ENCODE measurements at places on chromosomes 11 and 22. TPM values are rescaled to one million over a fixed set of nuclear protein-coding genes. Genes with fewer than 3 reads are reported as not detected.

Gene RCOR2
- total RNA-seq = 0.13 TPM

DNA sequence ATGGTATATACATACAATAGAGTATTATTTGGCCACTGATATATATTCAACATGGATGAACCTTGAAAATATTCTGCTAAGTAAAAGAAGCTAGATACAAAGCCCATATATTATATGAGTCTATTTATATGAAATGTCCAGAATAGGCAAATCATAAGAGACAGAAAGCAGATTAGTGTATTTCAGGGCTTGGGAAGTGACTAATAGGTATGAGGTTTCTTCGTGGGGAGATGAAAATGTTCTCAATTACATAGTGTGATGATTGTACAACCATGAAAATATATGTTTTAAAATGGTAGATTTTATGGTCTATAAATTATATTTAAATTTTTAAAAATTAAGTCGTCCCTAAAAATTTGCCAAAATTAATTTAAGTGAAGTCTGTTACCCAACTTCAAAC lies 92.2 kb downstream of the STK33 start:
- DNase-seq = no peak

Gene CHRM1
- not detected for total RNA-seq

Gene C22orf31
- total RNA-seq = not detected

Gene IFITM1
- total RNA-seq = 4.0 TPM

DNA sequence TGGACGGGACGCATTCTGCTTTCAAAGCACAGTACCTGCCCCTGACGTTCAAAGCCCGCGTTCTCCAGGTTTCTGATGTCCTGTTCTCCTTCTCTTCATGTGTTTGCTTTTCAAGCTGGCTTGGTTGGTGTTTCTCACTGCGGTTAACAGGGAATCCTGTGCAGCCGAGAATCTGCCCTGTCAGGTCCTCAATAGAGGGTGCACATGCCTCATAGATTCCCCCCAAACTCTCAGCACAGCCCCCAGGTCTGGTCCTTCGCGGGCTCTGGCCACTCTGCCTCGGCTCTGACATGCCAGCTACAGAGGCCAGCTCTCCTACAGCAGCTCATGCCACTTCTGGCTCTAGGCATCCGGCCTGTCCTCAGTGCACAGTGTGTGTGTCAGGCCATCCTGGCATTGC lies 1343.8 kb downstream of the TBC1D22A start:
- DNase-seq = no peak

DNA sequence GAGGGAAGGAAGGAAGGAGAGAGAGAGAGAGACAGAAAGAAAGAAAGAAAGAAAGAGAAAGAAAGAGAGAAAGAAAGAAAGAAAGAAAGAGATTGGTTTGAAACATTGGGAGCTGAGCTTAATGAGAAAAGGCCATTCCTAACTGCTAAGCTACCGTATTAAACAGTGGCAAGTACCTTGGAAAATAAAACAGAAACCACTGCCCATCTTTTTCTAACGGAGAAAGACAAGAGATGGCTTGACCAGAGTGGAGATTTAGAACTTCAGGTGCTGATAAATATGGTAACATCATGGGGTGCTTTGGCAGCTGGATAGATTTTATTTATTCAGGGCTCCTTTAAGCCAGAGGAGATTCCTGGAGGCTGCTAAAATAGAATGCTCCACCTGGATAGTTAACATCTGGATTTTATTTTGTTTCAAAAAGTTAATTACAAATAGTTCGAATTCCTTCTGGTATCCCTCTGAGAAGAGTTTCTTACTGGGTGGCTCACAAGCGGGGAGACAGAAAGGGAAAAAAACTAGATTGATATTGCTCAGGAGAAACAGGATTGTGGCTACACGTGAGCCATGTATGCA lies 12.9 kb downstream of the TIMP3 start:
- DNase-seq = no peak

Gene IL18
- total RNA-seq = 1.5 TPM

DNA sequence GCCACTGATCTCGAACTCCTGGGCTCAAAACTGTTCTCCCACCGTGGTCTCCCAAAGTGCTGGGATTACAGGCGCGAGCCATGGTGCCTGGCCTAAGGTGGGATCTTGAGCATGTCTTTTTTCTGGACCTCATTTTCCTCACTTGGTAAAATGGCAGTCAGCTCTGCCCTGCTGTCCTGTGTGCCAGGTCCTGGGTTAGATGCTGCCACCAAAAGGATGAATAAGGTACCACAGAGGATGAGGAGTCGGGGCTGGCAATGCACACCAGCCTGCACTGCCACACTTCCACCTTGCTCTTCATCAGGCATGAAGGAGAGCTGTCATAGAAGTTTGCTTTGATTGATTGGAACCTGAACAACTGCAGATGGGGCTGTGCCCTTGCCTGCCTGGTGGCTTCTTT lies 32.3 kb downstream of the ACO2 start:
- peak; percentile 16 for DNase-seq

Gene GAS2
- 0.37 TPM for total RNA-seq

Gene HEPACAM
- not detected for total RNA-seq

DNA sequence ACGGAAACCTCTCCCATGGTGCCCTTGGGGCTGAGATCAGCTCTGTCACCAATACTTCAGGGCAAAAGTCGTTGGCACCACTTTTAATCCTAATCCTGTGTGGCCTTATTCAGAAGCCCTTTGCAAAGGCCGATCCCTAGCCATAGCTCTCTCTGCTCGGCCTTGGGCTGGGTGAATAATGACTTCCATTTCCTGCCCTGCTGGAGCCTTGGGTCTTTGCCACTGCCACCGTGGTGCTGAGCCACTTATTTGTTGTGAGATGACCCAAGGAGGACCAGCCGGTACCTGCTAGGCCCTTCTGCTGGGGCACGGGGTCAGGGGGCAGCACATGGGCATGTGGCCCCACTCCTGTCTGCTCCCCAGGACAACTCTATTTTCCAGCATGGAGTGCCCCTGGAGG lies 188.2 kb downstream of the ST3GAL4 start:
- DNase-seq = no peak

- DNase-seq = peak; percentile 65
These were observed 36.6 kb downstream of the RPL27A start for GRCh38 chr11:8719211-8719649.

DNA sequence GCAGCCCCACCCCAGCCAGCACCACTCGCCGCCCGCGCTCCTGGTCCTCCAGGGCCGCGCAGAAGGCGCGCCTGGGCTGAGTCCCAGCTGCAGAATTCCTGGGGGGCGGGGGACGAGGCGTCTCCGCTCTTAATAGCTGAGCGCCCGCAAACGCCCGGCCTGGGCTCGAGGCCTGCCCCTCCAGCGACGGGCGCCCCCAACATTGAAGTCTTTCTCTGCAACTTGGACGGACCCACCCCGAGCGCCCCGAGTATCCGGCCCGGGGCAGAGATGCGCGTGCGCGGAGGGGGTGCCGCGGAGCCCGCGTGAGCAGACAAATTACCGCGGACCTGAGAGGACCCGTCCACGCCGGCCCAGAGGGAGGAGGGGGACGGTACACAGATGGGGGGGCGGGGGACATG lies 6.7 kb upstream of the SYT7 start:
- DNase-seq = no peak

GRCh38 chr22:37267135-37267587 lies 15.1 kb upstream of the CYTH4 start:
- peak; percentile 52 for DNase-seq

- DNase-seq = no peak
These were observed 92.8 kb downstream of the ARFGAP2 start for GRCh38 chr11:47083913-47084312.

Gene PRODH
- not detected for total RNA-seq

Gene TRIM48
- not detected for total RNA-seq

GRCh38 chr22:27877501-27877900 lies 41.6 kb downstream of the PITPNB start:
- DNase-seq = no peak

- DNase-seq = no peak
These were observed 59.0 kb upstream of the PDE3B start for GRCh38 chr11:14584595-14584994.

Gene LARGE1
- total RNA-seq = 4.4 TPM

DNA sequence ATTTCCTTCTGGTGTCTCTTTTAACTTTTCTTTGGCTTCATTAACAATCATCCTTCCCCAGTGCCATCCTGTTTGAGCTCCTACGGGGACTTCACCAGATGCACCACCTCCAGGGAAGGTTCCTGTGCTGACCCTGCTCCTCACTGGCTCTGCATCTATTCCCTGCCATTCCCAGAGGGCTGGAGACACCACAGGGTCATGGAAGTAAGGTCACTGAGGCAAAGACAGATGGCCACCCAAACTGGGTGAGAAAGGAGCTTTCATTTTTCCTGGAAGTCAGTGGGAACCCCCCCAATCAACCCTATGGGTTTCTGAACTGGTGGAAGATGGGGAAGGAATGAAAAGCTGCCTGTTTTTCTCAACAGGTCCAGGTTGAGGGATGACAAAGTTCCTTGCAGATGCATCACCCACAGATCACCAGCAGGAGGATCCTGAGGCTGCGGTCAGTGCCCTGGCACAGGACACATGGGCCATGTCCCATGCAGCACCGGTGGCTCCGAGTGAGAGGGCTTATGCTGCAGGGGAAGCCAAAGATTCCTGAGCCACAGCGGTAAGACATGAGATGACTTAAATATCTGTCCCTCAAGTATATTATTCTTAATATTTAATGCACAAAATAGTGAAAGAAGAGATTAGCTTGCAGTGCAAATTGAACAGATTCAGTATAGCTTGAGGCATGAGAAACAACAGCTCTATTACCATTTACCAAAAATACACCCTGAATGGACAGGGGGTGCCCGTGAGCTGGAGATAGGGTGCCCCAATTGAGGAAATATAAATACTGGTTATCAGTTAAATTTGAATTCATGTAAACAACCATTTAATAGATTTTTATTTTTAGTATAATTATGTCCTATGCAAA lies 73.0 kb upstream of the VPREB1 start:
- DNase-seq = no peak

Gene ZNF202
- 13.1 TPM for total RNA-seq

Gene PRG2
- total RNA-seq = 0.55 TPM

GRCh38 chr11:83508804-83509203 lies 222.6 kb upstream of the CCDC90B start:
- no peak for DNase-seq

Gene CABP7
- not detected for total RNA-seq

- DNase-seq = peak; percentile 98
These were observed 20.3 kb upstream of the WNT7B start for GRCh38 chr22:45997077-45997776.

GRCh38 chr22:48444320-48445112 lies 1383.2 kb downstream of the BRD1 start:
- DNase-seq = no peak

Gene SHISAL1
- total RNA-seq = 0.07 TPM

DNA sequence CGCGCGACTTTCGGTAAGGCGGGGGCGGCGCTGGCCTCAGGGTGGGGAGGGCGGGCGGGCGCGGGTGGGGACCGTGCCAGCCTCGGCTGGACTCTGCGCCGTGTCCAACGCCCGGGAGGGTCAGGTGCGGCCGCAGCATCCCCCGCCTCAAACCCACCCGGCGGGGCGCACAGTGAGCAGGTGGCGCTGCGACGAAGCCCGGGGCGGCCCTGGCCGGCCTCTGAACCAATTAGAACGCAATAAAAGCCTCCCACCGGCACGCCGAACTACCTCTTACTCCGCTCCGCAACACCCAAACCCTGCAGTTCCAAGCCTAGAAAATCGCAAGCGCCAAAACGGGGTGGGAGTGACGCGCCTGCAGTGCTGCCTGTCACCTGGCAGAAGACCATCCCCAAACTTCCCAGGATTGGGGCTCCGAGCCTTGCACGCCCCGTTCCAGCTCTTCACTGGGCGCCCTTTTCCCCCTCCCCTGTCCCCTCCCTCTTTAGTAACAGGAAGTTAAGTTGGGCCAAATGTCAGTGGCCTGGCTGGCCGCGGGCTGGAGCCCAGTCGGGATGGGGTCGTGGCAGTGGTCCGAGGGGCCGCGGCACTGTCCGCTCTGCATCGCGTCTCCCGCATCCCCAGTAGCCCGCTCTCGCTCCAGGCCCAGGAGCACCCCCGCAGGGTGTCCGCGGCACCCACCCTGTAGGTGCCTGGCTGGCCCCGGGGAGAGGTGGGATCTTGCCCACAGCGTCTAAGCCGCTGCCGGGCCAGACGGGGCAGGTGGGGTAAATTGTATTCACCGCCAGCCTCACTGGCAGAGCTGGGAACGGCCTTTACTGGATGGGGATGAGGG lies 541 bp downstream of the MICAL2 start:
- no peak for DNase-seq

Gene DKK3
- total RNA-seq = 165 TPM

Gene OR4A16
- total RNA-seq = not detected

Gene BRD1
- 38.8 TPM for total RNA-seq

GRCh38 chr11:45662665-45663485 lies 2.5 kb downstream of the CHST1 start:
- DNase-seq = peak; percentile 84

DNA sequence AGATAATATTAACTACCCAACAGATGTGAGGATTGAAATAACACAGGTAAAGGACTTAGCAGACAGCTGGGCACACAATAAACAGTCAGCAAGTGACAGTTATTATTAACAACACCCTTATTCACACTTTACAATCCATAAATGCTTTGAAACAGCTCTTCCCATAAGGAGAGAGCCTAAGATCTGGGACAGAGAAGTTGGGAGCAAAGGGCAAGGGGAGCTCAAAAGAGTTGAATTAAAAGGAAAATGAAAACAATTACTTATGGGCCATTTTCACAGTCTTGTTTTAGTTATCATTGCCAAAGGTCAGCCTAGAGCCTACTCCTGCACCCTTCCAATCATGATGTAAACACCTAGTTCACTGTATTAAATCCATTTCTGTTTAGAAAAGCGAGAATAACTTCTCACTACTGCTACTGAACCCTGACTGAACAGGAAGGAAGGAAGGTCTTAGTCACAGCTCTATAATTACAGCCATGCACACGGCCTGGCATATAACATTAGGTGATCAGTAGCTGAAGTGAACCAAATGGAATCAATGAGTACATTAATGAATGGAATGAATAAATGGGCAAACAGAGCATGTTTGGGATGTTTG lies 111.3 kb downstream of the PLEKHA7 start:
- DNase-seq = peak; percentile 80

Measured in endothelial cell of umbilical vein (primary cell).